Motor neuron (in vitro differentiated cells): ENCODE measurements at places on chromosomes 12 and 14. TPM values are rescaled to one million over a fixed set of nuclear protein-coding genes. Genes with fewer than 3 reads are reported as not detected.
A peak's percentile ranks its signal among the peaks of the same experiment; 100 is the strongest.

DNA sequence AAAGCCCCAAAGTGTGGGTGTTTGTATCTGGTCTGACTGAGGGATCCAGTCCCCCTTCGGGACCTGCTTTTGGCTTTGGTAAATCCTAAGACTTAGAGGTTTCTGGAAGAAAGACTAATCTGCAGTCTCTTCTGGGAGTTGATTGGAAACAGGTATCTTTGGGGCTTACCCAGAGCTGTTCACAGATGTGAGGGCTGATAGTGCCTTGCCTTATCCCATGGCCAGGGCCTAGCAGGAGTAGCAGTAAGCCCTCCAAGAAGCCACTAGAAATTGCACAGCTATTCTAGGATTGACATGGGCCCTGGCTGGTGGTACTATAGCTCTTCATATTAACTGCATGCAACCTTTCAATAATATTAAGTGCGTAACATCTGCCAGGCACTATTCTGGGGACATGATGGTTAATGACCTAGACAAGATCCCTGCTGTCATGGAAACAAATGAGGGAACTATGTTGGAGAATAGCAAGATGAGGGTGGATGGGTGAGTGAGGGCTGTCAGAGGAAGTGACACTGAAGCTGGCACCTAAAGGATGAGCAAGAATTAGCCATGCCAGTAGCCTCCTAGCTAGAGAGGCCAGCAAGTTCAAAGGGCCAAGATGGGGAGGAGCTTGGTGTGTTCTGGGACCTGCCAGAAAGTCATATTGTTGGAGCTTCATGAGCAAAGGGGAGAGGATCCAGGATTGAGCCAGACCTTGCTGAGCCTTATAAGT, 71.7 kb downstream of the CRADD start:
- no peak for ATAC-seq

DNA sequence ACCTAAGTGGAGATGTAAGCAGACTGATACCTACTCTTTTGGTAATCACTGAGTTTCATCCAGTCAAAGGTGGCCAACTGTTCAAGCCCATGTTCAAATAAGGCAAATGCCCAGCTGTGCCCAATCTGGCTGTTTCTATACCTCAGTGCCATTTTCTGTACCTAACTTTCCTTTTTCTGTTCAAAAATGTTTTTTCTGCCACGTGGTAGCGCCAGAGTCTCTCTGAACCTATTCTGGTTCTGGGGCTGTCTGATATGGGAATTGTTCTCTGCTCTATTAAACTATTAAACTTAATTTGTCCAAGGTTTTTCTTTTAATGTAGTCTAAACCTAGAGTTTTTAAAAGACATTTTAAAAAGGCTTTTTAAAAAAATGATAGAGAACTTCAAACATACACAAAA, 391.2 kb downstream of the NOVA1 start:
- no peak for ATAC-seq

DNA sequence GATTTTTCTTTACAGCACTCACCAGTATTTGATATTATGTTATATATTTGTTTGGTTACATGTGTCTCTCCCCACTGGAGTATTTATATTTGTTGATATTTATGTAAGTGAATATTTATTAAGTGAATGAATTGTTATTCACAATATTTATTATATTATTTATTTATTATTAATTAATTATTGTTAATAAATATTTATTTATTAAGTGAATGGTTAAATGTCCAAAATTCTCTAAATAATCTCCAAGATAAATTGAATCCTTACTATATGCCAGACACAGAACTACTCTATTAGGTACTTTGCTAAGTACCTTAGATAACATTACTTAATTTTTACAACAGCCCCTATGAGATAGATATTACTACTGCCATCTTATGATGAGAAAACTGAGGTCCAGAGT, 10.2 kb upstream of the CRY1 start:
- ATAC-seq = no peak

- peak; percentile 92 for ATAC-seq
Observed at GRCh38 chr12:46103559-46104383, 113.4 kb upstream of the SCAF11 start.

DNA sequence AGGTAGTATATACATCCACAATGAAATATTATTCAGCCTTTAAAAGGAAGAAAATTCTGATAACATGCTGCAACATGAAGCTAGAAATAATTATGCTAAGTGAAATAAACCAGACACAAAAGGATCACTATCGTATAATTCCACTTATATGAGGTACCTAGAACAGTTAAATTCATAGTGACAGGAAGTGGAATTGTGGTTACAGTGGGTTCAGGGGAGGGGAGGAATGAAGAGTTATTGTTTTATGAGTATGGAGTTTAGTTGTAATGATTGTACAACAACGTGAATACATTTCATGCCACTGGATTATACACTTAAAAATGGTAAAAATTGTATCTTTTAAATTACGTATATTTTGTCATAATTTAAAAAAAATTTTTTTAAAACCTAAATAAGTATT, 21.0 kb downstream of the EEA1 start:
- no peak for ATAC-seq

GRCh38 chr12:46432325-46432724, 59.8 kb upstream of the SLC38A2 start:
- no peak for ATAC-seq

DNA sequence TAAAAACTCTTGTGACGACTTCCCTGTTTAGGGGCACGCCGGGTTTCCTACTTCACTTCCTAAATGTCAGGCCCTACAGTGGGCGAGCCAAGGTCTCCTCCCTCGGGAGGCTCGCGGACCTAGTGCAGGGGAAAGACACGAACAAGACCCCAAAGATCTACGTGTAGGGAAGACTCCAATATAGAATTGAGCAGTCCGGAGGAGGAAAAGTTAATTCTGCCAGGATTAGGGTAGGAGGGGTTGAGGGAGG, 564 bp downstream of the ATXN3 start:
- no peak for ATAC-seq

- no peak for ATAC-seq
Observed at GRCh38 chr14:90721619-90722305, 94.5 kb downstream of the TTC7B start.

GRCh38 chr12:26226629-26227360, 31.4 kb downstream of the SSPN start:
- peak; percentile 95 for ATAC-seq

- no peak for ATAC-seq
Observed at GRCh38 chr12:1313906-1314305, 280.5 kb downstream of the FBXL14 start.

KCNH3 gene
- 0.63 and 0.83 TPM in 2 replicates for total RNA-seq

ADAM21 gene
- total RNA-seq = 1.3 and 4.0 TPM in 2 replicates

CCDC197 gene
- not detected in 2 replicates for total RNA-seq

DUSP16 gene
- total RNA-seq = 33.9 and 35.0 TPM in 2 replicates
